ENCODE measurements at places on chromosomes 1 and 21.

GRCh38 chr1:51416910-51417309 lies 86.5 kb upstream of the TTC39A start:
- no peak for DNase-seq

- DNase-seq, result no peak
Observed at GRCh38 chr1:202037706-202038296, 27.4 kb downstream of the ELF3 start.

- no peak for DNase-seq
Observed at GRCh38 chr21:30710499-30710898, 8.1 kb downstream of the KRTAP21-3 start.

GRCh38 chr1:3482378-3482849 lies 27.9 kb downstream of the ARHGEF16 start:
- peak; percentile 76 for DNase-seq
